NCI-H2081 treated with DMSO at 0.1 percent for 48 hours (cell line): ENCODE measurements at places on chromosomes 3 and 15.

DNA sequence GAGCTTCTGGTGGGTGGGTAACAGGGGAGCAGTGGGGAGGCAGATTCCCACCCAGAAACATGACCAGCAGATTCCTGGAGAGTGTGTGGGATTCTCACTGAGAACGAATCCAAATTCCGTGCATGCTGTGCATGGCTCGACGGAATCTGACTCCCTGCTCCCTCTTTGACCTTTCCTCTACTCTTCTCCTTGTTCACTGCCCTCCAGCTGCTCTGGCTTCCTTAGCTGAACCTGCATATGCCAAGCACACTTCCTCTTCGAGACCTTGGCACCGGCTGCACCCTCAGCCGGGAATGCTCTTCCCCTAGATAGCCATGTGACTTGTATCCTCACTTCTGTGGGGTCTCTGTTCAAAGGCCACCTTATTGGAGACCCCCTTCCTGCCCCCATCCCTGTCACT is 6.3 kb downstream of the INSYN1 start:
- DNase-seq = no peak

DNA sequence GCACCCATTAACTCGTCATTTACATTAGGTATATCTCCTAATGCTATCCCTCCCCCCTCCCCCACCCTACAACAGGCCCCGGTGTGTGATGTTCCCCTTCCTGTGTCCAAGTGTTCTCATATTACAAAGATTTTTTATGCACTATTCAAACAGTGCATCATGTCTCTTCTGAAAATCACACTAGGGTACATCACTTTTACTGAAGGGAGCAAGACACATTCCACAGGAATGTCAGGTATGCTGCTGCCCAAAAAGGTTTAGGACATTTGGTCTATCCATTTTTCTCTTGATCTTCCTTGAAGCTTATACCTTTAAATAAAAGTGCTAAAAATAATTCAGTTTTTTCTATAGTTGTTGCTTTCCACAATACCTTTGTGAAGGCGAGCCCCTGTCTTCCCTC is 9.2 kb upstream of the EPHA3 start:
- no peak for DNase-seq

DNA sequence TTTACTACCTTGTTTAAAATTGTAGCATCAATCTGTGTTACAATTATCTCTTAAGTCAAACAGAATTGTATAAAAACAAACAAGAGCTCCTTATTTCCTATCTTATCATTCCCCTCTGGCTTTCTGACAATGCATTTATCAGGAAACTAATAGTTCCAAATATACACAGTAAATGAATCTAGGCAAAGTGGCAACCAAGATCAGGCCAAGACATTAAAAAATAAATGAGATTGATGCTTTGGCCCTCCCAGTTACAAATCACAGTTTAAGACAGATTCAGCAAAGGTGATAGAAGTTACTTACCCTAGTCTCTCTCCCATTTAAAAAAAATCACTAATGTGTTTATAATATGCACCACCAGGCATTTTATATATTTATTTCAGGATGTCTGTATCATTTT is 236.7 kb downstream of the EPHA3 start:
- no peak for DNase-seq

GRCh38 chr3:38207254-38208003 is 42.1 kb downstream of the OXSR1 start:
- DNase-seq = no peak

GRCh38 chr3:112984485-112984884 is 6.3 kb upstream of the GTPBP8 start:
- no peak for DNase-seq

DNA sequence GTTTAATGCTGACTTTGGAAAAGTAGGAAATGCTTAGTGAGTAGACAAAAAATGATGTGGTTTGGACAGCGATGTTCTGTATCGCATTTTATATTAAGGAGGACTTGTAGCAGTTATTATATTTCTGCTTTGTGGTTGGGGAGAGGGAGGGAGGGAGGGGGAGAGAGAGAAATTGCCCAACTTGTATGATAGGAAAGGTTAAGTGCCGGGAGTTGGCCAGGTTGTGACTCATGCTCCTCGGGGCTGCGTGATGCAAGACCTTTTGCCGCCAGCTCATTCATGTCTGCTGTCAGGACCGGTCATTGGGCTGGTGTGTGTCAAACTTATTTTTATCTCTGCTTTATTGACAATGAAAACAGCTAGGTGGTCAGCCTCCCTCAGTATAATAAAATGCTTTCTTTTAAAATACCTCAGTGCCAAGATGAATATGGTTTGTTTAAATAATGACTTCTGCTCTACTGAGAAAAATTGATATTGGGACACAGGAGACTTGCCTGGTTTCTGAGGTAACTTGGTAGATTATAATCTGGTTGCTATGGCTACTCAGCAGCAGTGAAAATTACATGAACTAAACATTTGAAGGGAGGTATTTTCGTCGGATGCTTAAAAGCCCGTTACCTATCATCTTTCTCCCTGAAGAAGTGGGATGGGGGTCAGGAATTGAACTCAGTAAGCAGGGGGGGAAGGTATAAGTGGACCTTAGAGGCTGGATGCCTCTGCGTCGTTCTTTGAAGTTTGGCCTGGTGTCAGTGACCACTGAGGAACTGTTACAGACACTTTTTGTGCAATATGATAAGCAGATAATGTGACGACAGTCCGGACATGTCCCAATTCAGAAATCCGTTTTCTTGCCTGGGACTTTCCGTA is 90.7 kb downstream of the FNDC3B start:
- no peak for DNase-seq

DNA sequence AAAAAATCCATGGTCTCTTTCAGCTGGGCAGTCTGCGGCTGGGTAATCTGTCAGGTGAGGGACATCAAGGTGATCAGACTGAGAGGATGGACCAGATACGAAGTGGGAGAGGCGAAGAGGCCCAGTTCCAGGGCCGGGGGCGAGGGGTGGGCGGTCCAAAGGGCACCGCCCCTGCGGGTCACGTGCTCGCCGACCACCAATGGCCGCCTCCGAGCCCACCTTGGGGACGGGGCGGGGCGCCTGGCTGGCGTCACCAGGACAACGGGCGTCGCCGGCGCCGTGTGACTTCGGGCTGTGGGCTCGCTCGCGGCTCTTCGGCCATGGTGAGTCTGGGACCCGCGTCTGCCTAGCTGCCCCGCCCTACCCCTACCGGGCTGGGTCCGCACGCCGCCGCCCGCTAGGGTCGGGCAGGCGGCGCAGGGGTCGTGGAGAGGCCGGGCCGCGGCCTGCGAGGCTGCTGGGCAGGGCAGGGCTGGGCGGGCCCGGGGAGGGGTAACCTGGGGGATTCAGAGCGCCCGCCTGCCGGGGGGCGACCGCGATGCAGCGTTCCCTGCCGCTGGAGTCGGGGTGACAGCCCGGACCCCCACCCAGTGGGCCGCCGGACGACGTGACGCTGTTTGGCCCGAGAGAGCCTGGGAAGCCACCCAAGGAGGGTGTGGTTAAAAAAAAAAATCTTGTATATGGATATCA is at the start of gene FBXL2:
FBXL2 (plus strand) TSS at position 250 of the 690 bp plus-strand sequence; CDS start at position 321, 71 bp downstream.
- DNase-seq = no peak

- no peak for DNase-seq
These were observed 581.1 kb upstream of the SEMA6D start for GRCh38 chr15:47136236-47136635.
